Lung microvascular endothelial cell (primary cell): ENCODE measurements at places on chromosomes 6 and 20. TPM values are rescaled to one million over a fixed set of nuclear protein-coding genes. Genes with fewer than 3 reads are reported as not detected.

DNA sequence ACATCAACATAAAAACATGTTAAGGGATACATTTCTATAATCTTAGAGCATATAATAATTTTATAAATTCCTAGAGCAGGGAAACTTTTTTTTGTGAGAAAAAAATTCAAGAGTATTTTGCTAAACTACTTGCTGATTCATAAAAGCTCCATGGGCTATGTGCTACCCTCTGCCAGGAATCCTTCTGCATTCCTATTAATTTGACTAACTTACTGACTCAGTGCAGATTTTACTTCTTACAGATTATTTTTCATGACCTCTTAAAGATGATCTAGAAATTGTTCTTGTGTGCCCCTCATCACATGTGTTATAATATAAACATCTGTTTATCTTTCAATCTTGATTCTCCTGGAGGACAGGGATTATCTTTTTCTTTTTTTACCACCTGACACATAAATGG is 5.7 kb downstream of the VTA1 start:
- DNase-seq: peak; percentile 33

GRCh38 chr6:21521276-21521675 is 72.3 kb upstream of the SOX4 start:
- DNase-seq: no peak

C20orf96 gene
- total RNA-seq: 1.4 and 2.4 TPM in 2 replicates

DNA sequence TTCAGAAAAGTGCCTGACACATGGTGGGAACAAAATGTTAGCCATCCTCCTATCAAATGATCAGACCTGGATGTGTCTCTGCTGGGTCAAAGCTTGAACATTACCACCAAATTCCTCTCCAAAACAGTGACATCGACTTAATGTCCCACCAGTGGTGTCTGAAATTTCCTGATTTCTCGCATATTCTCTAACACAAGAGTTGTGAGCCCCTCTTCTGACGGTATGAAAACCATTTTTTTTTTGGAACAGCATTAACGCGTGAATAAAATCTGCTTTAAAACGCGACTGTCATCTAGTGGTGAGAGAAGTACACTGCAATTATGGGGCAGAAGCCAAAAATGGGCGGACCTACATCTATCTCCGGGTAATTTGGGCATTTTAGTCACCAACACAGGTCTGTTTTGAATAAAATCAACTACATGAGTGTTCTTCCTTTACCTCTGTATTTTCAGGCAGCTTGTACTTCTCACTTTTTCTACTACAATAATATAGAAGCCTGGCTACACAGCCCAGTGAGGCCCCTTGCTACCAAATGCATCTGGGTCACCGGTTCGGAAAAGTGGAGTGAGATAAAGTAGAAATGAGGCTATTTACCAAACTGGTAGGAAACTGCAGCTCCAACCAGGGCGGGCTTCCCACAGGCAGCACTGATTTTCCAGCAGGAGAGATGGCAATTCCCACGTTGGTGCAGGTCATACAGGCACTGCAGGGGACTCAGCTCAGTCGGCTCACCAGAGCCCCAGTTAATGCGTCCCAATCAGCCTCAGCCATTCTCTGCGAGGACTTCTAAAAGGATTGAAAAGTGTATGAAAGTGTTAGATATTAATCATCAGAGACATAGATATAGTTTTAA is 27.4 kb downstream of the MGME1 start:
- peak; percentile 65 for DNase-seq

GRCh38 chr6:158506601-158507000 is 53.3 kb upstream of the TMEM181 start:
- peak; percentile 9 for DNase-seq

DNA sequence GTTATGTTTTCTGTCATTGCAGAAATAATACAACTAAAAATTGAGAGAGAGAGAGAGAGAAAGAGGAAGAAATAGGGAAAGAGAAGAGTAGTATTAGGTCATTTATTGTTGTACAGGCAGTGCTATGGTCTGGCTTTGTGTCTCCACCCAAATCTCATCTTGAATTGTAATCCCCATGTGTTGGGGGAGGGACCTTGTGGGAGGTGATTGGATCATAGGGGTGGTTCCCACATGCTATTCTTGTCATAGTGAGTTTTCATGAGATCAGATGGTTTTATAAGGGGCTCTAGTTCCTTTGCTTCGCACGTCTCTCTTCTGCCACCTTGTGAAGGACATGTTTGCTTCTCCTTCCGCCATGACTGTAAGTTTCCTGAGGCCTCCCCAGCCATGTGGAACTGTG is 677.4 kb upstream of the CHD6 start:
- DNase-seq: no peak

RRAGD gene
- 0.22 and 0.60 TPM in 2 replicates for total RNA-seq

- DNase-seq: no peak
Observed at GRCh38 chr20:15012566-15012965, 675.2 kb upstream of the FLRT3 start.

- no peak for DNase-seq
Observed at GRCh38 chr6:166471797-166472260, 89.1 kb upstream of the MPC1 start.

DNA sequence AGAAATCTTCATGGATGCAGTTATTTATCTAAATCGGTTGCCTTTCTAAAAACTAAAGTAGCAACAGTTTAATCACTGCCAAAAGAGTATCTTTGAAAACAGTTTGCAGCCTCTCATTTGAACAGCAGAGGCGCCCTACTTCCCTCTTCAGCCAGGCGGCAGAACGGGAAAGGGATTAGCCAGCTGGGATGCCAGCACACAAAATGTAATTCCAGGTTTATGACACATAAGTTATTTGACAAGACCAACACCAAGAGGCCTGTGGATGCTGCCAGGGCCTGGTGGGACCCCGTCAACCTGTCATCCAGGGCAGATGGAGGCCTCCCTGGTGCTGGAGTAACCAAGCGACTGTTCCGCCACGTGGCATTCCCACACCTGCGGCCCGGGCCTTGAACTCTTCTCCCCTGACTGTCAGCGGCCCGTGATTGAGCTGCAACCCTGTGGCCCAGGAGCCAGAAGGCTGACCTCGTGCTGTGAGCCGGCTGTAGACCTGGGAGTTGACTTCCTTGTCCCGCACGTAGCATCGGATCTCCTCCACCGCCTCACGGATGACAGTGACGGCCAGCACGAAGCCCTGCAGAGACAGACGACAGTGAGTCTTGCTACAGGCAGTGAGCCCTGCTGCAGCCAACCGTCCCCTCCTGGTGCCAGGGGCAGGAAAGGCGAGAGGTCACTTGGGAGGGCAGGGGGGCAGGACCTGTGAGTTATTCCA is 55.5 kb downstream of the ATP9A start:
- DNase-seq: peak; percentile 49

GRCh38 chr20:54257071-54257816 is 49.4 kb downstream of the PFDN4 start:
- DNase-seq: no peak

SLC16A10 gene
- 0.20 TPM in 1 of 2 replicates, not detected in the other for total RNA-seq

DNA sequence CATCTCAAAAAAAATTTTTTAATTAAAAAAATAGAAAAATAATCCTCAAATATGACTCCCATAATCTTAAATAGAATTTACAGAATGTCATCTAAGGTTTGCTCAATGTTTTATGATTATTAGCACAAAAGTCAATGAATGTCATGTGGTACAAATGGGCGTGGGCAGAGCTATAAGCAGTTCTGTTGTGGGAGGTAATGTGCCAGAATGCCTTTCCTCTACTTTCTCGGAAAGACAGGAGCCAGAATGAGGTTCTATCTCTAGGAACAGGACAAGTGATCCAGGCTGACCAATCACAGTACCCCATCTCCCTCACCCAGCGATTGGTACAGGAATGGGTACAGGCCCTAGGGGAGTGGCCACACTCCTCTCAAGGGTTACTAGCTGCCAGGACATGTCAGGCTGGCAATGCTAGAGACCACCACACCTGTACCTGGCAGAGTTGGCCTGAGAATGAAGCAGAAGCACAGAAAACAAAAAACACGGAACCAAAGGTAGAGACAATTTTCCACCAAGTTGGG is 15.1 kb downstream of the RALGAPA2 start:
- no peak for DNase-seq

BANF2 gene
- not detected in 2 replicates for total RNA-seq

DNA sequence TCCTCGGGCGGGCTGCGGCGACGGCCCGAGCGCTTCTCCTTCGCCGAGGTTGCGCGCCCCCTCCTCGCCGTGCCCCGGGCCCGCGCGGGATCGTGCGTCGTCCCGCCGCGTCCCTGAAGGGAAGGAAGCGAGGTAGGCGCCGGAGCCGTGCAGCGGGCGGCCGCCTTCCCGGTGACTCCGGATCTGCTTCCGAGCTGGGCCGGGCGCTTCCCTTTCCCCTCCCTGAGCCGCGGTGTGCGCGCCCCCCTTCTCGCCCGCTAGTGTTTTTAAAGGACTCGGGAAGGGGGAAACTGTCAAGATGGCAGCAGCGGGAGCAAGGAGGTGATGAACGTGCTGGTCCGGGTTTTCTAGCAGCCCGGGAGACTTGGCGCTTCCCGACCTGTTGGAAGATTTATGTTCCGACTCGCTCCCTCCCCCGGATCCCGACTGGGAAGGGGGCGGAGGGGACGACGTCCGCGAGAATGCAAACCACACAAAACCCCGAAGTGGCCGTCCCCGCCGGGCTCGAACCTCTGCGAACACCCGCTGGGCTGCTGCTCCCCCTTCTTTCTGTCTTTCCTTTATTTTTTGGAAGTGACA is 744 bp upstream of the FOXO3 start:
- DNase-seq: peak; percentile 93

- DNase-seq: no peak
Observed at GRCh38 chr6:128259730-128260685, 260.4 kb downstream of the PTPRK start.

- DNase-seq: no peak
Observed at GRCh38 chr6:43865932-43866645, 96.1 kb downstream of the VEGFA start.

- no peak for DNase-seq
Observed at GRCh38 chr20:10067321-10067720, 32.5 kb downstream of the ANKEF1 start.

DNA sequence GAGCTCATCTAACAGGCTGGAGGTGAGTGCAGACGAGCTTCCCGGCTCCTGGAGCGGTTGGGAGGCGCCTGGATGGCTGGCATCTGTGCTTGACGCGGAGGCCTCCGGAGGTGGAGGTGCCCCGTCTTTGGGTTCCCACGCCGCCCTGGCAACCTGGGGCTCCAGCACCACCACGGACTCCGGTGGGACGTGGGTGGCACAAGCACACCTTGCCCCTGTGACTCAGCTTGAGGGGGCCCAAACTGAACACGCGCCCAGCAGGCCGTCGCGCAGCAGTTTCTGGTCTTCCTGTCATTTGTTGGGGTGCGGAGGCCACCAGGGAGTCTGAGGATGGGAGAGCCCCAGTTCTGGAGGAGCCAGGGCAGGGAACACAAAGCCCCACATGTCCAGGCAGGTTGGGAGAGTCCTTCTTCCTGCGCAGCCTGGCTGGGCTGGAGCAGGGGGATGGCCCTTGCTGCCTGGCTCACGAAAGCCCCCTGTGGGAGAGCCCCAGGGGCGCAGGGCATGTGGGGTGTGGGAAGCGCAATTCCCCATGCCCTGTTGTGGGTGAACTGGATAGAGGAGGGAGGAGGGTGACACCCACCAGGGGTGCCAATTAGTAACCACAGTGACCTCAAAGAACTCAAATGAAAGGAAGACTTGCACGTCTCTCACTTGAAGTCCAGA is 1378.6 kb upstream of the DEFB115 start:
- DNase-seq: no peak

ENPP5 gene
- total RNA-seq: not detected in 2 replicates

- peak; percentile 75 for DNase-seq
Observed at GRCh38 chr6:2611092-2611491, 139.6 kb downstream of the MYLK4 start.

ZNF334 gene
- 0.22 and 0.40 TPM in 2 replicates for total RNA-seq
